ENCODE measurements at places on chromosomes 7 and 10. TPM values are rescaled to one million over a fixed set of nuclear protein-coding genes. Genes with fewer than 3 reads are reported as not detected.

Gene GRID2IP
- total RNA-seq, result not detected

Gene GNAT3
- total RNA-seq, result not detected

Gene PAX4
- not detected for total RNA-seq

Gene PILRA
- total RNA-seq, result 2.3 TPM

Gene EGFR
- total RNA-seq, result 39.7 TPM

DNA sequence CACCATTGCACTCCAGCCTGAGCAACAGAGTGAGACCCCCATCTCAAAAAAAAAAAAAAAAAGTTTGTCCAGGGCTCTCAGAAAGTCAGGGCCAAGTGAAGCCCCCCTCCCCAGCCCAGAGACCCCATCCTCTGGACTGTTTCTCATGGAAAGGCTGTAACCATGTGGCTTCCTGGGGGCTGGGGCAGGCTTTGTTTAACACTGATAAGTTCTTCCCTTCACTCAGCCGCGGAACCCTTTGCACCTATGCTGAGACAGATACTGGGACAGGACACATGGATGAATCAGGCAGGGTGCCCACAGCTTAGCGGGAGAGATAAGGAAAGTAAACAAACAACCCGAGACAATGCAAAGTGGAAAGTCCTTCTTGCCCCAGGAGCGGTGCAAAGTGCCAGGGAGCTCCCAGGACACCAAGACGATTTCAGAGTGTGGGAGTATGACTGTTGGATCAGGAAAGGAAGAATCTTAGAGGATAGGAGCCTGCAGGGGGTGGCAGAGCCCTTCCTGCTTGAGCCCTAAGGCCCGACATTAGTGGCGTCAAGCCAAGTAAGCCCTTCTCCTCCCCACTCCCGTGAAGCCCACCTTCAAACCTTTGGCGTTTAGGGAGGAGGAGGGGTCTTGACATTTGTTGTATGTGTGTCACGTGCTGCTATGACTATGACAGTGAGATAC, 11.6 kb downstream of the MLXIPL start:
- H3K4me3 ChIP-seq, result no peak overlapping the region
- DNase-seq, result peak; percentile 67
- H3K4me1 ChIP-seq, result peaks cover 23% of the 10 kb centered on the region
- peak overlapping the region; percentile 53 for H3K27ac ChIP-seq
- H3K36me3 ChIP-seq, result no peaks in the 10 kb centered on the region
- H3K27me3 ChIP-seq, result no peaks in the 10 kb centered on the region

GRCh38 chr10:78405231-78405630, 371.6 kb downstream of the RPS24 start:
- no peak for DNase-seq
- H3K27me3 ChIP-seq, result peaks cover 12% of the 10 kb centered on the region
- H3K4me1 ChIP-seq, result peaks cover 9% of the 10 kb centered on the region
- H3K4me3 ChIP-seq, result no peak overlapping the region
- H3K27ac ChIP-seq, result no peak overlapping the region

DNA sequence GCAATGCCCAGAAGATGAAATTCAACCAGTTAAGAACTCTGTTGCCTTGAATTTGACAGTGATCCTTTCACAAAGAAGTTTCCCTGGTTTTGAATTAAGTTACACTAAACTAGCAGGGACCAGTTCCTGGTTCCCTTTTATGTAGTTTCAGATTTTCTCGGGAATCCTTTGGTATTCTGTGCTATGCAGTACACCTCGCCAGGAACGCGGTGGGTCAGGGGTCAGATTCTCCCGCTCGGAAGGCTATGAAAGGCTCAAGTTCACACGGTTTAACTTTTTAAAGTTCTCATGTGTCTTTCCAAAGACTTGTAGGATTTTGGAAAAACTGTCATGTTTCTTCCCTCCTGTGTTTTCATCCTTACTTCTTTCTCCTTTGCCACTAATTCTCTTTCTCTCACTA, 104.7 kb upstream of the PRR15 start:
- no peaks in the 10 kb centered on the region for H3K36me3 ChIP-seq
- H3K4me3 ChIP-seq, result no peak overlapping the region
- DNase-seq, result no peak
- no peaks in the 10 kb centered on the region for H3K4me1 ChIP-seq
- H3K27me3 ChIP-seq, result no peaks in the 10 kb centered on the region

DNA sequence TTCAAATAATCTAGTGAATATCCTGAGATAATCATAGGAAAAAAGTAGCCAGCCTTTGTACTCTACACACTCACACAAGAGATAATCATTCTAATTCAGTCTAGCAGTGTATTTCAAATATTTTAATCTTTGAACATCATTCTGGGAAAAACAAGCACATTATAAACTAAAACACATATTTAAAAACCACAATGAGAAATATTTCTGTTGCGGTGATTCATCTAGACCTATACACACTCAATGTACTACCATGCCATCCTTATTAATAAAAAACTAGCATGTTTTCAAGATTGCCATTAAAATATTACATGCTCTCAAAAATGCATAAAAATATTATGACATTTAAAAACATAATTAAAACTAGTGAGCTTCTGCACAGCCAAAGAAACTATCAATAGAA, 11.8 kb downstream of the COG5 start:
- no peaks in the 10 kb centered on the region for H3K36me3 ChIP-seq
- H3K4me3 ChIP-seq, result no peak overlapping the region
- DNase-seq, result no peak
- H3K27me3 ChIP-seq, result no peaks in the 10 kb centered on the region

DNA sequence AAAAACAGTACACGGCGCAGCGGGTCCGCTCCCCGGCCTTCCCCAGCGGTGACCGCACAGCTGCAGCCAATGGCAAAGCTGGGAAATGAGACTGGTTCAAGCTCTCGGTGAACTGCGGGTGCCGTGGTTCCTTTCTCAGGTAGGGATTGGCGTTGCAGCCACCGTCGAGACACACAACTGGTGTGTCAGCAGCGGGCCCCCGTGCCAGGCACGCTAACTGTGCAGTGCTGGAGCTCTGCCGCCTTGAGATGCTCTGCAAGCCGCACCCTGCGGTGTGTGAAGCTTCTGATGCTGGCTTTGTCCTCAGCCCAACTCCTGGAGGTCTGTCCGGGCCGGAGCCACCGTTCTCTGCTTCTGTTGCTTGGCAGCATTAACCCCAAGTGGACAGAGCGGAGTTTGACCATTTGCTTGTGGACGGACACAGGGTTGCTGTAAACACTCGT, 20.6 kb upstream of the NKX6-2 start:
- H3K4me1 ChIP-seq, result no peaks in the 10 kb centered on the region
- DNase-seq, result no peak
- no peak overlapping the region for H3K27ac ChIP-seq
- H3K4me3 ChIP-seq, result no peak overlapping the region
- H3K36me3 ChIP-seq, result no peaks in the 10 kb centered on the region

GRCh38 chr10:67735430-67735829, 39.4 kb upstream of the CTNNA3 start:
- H3K4me3 ChIP-seq, result no peak overlapping the region
- H3K27me3 ChIP-seq, result no peaks in the 10 kb centered on the region
- no peak overlapping the region for H3K27ac ChIP-seq
- H3K4me1 ChIP-seq, result no peaks in the 10 kb centered on the region

DNA sequence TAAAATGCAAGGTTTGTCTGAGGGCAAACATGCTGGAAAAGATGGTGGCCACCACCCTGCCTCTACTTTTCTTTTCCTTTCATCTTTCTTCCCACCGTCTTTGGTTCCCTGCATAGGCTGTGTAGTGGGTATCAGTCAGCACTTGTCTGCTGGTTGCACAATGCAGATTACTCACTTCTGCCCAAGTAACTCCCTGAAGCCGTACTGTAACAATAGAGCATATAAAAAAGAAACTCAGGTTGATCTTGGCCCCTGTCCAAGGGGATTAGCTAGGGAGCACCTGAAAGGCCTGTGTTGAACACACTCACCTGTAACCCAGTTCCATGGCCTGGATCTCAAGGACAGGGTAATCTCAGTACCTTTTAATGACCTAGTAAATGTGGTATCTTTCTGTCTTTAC, 533.0 kb upstream of the GALNT17 start:
- DNase-seq, result no peak
- no peaks in the 10 kb centered on the region for H3K4me1 ChIP-seq
- no peaks in the 10 kb centered on the region for H3K27me3 ChIP-seq
- H3K36me3 ChIP-seq, result no peaks in the 10 kb centered on the region

DNA sequence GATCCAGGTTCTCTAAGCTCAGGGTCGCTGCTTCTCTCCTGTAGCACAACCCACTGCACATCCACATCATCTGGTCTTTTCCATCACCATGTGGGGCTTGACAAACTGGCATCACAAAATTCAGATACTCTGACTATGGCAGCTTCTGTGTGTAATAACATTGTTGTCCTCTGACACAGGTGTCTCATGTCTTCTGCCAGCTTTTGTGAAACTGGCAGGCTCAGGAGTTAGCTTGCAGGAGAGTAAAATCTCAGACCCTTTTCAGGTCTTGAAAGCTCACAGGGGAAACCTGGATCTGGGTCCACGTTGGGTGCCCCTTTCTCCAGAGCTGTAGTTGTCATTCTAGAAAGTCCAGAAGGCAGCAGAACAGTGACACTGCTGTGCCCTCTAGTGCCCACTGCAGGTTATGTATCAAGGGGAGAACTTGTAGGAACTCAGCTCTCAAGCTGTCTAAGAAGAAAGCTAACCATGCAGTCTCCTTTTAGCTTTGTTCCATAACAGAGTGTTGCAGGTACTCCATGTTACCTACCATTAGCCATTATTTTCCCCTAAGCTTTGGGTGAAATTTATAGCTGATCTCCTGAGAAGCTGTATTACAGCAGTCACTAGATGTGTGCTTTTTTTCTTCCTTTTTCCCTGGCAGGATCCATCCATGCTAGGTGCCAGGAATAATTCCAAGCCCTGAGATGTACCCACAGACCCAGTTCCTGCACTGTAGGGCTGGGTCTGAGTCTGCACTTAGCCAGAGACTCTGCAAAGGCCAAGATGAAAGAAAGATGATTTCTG, 102.7 kb downstream of the ZNF248 start:
- DNase-seq, result no peak
- H3K36me3 ChIP-seq, result peaks cover 10% of the 10 kb centered on the region
- no peak overlapping the region for H3K27ac ChIP-seq
- H3K27me3 ChIP-seq, result no peaks in the 10 kb centered on the region

GRCh38 chr10:72802332-72802731, 91.2 kb upstream of the OIT3 start:
- H3K4me1 ChIP-seq, result peaks cover 29% of the 10 kb centered on the region
- H3K27me3 ChIP-seq, result no peaks in the 10 kb centered on the region
- H3K27ac ChIP-seq, result no peak overlapping the region

- no peak overlapping the region for H3K4me3 ChIP-seq
- no peak for DNase-seq
- no peaks in the 10 kb centered on the region for H3K27me3 ChIP-seq
Measured at GRCh38 chr10:58320351-58321049, 14.3 kb upstream of the UBE2D1 start.

DNA sequence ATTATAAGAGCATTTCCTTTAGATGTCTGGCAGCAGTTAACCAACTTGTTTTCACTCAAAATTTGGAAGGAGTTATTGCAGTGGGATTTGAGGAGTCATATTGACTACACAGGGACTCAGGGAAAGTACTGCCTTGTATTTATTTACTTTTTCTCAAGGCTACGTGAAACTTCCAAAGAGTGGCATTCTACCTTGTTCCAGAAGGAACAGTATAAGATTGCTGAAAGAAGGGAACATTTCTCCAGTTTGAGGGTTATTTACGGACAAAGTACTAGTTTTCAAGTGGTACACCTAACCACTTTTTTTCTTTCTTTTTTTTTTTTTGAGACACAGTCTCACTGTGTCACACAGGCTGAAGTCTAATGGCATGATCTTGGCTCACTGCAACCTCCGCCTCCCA, 5.1 kb downstream of the MORN4 start:
- H3K27me3 ChIP-seq, result no peaks in the 10 kb centered on the region
- no peak overlapping the region for H3K4me3 ChIP-seq
- H3K27ac ChIP-seq, result no peak overlapping the region
- no peaks in the 10 kb centered on the region for H3K36me3 ChIP-seq

DNA sequence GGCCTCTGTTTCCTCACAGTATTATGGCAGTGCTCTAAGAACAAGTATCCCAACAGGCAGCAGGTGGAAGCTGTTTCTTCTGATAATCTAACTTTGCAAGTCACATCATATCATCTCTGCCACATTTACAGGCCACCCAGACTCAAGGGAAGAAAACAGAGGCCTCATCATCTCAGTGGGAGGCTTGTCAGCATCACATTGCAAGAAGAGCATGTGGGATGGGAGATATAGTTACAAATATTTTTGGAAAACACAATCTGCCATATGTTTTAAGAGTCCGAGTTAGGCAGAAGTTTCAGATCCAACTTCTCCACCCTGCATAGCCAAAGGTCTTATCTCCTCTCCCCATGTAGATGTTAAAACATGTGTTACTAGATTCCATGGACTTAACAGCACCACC, 130.4 kb upstream of the PDE1C start:
- no peak overlapping the region for H3K4me3 ChIP-seq
- H3K27ac ChIP-seq, result no peak overlapping the region
- DNase-seq, result no peak
- no peaks in the 10 kb centered on the region for H3K36me3 ChIP-seq
- no peaks in the 10 kb centered on the region for H3K27me3 ChIP-seq

DNA sequence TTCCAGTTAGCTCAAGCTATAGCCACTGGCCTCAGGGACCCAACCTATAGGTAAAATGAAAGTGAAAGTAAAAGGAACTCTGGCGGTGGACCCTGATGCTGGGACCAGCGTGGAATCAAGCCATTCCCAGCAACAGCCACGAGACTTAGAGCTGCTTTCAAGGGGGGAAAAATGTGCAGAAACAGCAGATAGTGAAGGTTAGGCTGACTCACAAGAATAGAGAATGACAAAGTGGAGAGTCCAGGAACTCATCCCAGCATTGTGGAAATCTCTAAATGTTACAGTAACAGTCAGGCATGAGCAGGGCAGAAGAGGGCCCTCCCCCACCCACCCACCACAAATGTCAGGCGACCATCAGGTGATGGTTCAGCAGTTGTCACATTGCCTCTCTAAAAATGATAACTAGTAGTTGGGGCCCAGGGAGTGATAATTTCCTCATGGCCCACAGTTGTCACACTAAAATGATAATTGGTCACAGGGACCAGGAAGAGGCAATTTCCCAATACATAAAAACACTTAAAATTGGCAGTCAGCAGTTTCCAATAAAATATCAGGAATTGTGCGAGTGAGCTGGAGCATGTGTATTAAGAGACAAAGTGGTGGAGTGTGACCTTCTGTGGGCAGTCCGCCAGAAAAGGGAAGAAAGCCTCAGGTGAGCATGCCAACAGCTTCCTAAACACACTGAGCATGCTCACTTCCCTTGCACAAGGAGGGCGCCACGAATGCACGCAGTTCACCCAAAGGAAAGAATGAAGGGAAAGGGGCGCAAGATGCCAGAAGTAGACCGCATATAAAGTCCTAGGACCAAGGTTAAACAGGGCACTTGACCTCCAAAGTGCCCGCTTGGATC, 129.8 kb upstream of the PPP1R3A start:
- H3K4me3 ChIP-seq, result peak overlapping the region; percentile 53
- no peak for DNase-seq
- H3K4me1 ChIP-seq, result no peaks in the 10 kb centered on the region
- no peaks in the 10 kb centered on the region for H3K36me3 ChIP-seq

- H3K27me3 ChIP-seq, result no peaks in the 10 kb centered on the region
- H3K27ac ChIP-seq, result peak overlapping the region; percentile 73
- peaks cover 68% of the 10 kb centered on the region for H3K4me1 ChIP-seq
- no peaks in the 10 kb centered on the region for H3K36me3 ChIP-seq
- DNase-seq, result no peak
- no peak overlapping the region for H3K4me3 ChIP-seq
Measured at GRCh38 chr10:79140085-79140793, 71.5 kb downstream of the ZMIZ1 start.

- peaks cover 19% of the 10 kb centered on the region for H3K4me1 ChIP-seq
- DNase-seq, result no peak
- H3K27ac ChIP-seq, result no peak overlapping the region
Measured at GRCh38 chr10:69684981-69685353, 54.9 kb downstream of the FAM241B start.

- H3K27me3 ChIP-seq, result no peaks in the 10 kb centered on the region
- H3K4me3 ChIP-seq, result no peak overlapping the region
- H3K4me1 ChIP-seq, result no peaks in the 10 kb centered on the region
- H3K27ac ChIP-seq, result no peak overlapping the region
- no peak for DNase-seq
Measured at GRCh38 chr10:59668096-59668495, 41.6 kb downstream of the SLC16A9 start.
